Small intestine (tissue), 16 donors: ENCODE measurements at places on chromosomes 5 and 9. TPM values are rescaled to one million over a fixed set of nuclear protein-coding genes. Genes with fewer than 3 reads are reported as not detected.
A peak's percentile ranks its signal among the peaks of the same experiment; 100 is the strongest.

GRCh38 chr9:24620741-24621140 lies 75.0 kb upstream of the IZUMO3 start:
- no peak for DNase-seq
- H3K4me3 ChIP-seq: no peak overlapping the region
- H3K4me1 ChIP-seq: no peaks in the 10 kb centered on the region
- H3K36me3 ChIP-seq: no peaks in the 10 kb centered on the region
- H3K27me3 ChIP-seq: no peaks in the 10 kb centered on the region

DNA sequence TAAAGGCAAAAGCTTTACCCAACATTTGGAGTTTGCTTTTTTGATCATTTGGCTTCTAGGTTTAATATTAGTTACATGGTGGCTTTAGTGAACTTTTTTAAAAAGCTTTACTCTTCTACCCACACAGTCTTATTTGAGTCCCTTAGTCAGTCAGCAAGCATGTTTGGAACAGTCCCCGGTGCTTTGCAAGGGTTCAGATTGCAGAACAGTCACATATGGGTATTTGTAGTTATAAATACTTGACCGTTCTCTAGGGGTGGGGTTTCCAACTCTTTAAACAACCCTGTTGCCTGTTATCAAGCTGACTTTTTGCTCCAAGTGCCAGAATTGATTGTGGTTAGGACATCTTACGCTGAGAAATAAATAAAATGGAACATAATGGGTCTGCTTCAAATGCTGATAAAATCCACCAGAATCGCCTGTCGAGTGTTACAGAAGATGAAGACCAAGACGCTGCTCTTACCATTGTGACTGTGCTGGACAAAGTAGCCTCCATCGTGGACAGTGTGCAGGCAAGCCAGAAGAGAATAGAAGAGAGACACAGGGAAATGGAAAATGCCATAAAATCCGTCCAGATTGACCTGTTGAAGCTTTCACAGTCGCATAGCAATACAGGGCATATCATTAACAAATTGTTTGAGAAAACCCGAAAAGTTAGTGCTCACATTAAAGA lies at the start of gene CAVIN4:
TSS of gene CAVIN4 (plus strand) at position 304 of the 673 bp plus-strand sequence. CDS start at position 369, 65 bp downstream.
- no peaks in the 10 kb centered on the region for H3K27me3 ChIP-seq
- H3K27ac ChIP-seq: no peak within 1 kb of the TSS
- no peaks in the 10 kb centered on the region for H3K4me1 ChIP-seq
- no peaks in the 10 kb centered on the region for H3K36me3 ChIP-seq
- no peak for DNase-seq

DNA sequence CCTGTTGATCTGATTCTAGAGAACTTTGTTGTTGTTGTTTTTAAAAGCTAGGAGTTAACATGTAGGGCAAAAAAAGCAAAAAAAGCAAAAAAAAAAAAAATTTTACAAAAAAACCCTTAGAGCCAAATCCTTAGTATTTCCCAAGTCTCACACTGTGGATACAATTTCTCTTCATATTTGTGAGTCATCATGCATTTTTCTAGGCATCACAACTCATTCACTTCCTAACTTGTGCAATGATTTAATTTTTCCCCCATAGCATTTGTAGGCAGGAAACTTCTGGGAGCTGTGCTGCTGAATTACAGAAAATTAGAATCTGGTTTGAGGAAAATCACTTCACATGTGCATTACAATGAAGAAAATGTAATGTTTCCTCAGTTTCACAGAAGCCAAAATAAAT lies 91.9 kb downstream of the MARCHF3 start:
- no peak for DNase-seq
- H3K27ac ChIP-seq: no peak overlapping the region
- no peaks in the 10 kb centered on the region for H3K27me3 ChIP-seq
- no peaks in the 10 kb centered on the region for H3K4me1 ChIP-seq
- no peak overlapping the region for H3K4me3 ChIP-seq
- H3K36me3 ChIP-seq: no peaks in the 10 kb centered on the region

GRCh38 chr5:125597338-125597737 lies 825.9 kb upstream of the GRAMD2B start:
- H3K4me3 ChIP-seq: no peak overlapping the region
- no peak overlapping the region for H3K27ac ChIP-seq
- no peaks in the 10 kb centered on the region for H3K36me3 ChIP-seq
- no peaks in the 10 kb centered on the region for H3K4me1 ChIP-seq

DNA sequence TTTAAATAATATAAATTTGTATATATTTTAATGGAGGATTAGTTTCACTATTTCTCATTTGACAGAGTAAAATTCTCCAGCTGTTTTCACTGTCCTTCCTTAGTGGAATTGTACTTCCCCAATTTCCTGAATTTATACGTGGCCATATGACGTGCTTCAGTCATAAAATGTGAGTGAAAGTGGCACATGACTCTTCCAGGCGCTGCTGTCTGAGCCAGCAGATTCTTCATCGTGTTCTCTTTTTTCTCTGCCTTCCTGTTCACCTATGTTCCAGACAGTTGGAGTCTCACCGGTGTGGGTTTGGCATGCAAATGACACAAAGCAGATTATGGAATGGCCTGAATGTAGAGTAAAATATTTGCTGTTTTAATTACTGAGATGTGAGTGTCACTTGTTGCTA lies 684.1 kb downstream of the SEMA5A start:
- H3K27ac ChIP-seq: no peak overlapping the region
- DNase-seq: peak; percentile 84
- no peaks in the 10 kb centered on the region for H3K27me3 ChIP-seq
- H3K4me3 ChIP-seq: no peak overlapping the region

Gene CERCAM
- polyA plus RNA-seq: not detected

Gene CTXN3
- not detected for polyA plus RNA-seq
